Stimulated activated CD4-positive, alpha-beta T cell treated with anti-CD3 and anti-CD28 coated beads, Interleukin-4, amount 100 ng/mL, for 4 hours (primary cell): ENCODE measurements at places on chromosomes 12 and 14.

- no peak for DNase-seq
These were observed 96.9 kb downstream of the NPAS3 start for GRCh38 chr14:33035416-33036194.

DNA sequence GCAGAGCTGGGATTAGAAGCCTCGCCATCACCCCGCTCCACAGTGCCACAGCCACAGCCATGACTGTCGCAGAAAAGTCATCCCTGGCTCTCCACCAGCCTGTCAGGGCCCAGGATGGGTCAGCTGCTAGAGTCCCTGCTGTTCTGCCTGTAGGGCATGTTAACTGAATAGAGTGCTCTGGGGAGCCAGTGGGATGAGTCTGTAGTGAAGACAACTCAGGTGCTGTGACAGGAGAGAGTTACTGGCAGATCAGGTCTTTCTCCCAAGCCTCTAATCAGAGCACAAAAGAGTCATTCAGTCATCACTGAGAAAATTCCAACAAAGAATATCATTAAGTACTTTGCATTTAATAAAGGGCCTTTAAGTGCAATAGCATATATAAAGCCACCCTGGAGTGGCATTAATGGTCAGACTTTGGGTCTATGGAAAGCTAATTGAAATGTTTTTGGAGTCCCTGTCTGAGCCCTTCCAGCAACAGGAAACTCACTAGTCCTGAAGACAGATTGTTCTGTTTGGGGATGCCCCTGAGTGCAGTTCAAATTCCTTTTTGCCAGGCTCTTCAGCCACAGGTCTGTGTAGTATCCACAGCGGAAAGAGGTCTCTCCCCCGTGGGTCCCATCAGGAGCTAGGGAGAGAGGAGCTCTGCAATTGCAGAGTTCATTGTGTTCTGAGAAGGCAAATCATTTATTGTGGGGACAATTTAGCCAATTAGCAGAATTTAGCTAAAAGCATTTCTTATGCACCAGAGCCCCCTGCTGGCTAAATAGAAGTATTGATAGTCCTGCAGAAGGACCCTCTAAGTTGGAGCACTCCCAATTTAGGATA, 45.2 kb upstream of the C14orf132 start:
- DNase-seq, result no peak

- DNase-seq, result no peak
These were observed 791 bp downstream of the TMEM233 start for GRCh38 chr12:119594399-119594730.

GRCh38 chr12:113962733-113963132, 3.4 kb downstream of the RBM19 start:
- DNase-seq, result no peak

GRCh38 chr14:91573894-91574837, 64.1 kb upstream of the PPP4R3A start:
- peak; percentile 98 for DNase-seq

GRCh38 chr12:15522574-15523187, 200.4 kb downstream of the PTPRO start:
- no peak for DNase-seq

GRCh38 chr14:54105406-54105805, 148.8 kb upstream of the BMP4 start:
- no peak for DNase-seq

DNA sequence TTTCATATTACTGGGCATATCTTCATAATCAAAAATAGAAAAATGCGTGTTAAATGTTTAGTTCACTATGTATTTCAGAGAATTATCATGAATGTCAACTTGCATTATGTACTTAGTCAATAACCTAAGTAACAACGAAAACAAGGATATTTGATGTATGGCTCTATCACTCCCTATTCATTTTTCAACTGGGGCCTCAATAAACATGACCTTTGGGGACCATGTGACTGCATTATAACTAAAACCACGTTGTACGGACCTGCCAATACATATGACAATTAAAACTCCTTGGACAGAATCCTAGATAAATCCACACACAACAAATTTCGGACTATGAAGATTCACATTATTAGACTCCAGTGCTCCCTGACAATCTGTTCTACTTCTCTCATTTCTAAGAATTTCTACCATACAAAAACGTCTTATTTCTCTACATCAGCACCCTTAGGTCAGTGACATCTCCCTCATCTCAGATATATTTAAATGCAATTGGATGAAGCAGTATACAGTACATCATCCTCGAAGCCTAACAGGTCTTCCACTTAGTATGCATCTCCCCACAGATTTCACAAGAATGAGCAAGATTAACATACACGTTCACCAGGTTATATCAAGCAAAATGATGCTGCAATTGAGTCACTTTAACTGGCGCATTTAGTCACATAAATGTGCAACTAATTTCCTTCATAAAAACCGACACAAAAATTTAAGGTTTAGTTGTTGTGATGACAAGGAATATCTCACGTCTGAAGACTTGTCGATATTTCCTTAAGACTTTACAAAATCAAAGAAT, 1.5 kb downstream of the UBE2N start:
- no peak for DNase-seq

GRCh38 chr14:94936901-94937685, 167.2 kb upstream of the GSC start:
- no peak for DNase-seq

- no peak for DNase-seq
These were observed 115.0 kb upstream of the RPH3A start for GRCh38 chr12:112676507-112676906.
